Neuronal stem cell (in vitro differentiated cells): ENCODE measurements at places on chromosomes 13 and 19.

GRCh38 chr19:57686727-57687126 is 5.0 kb downstream of the ZNF551 start:
- no peak for DNase-seq

- DNase-seq, result no peak
Observed at GRCh38 chr13:29924482-29925350, 74.3 kb upstream of the UBL3 start.

- DNase-seq, result no peak
Observed at GRCh38 chr19:14052470-14052869, 9.4 kb downstream of the PALM3 start.

GRCh38 chr19:55172741-55173140 is 6.3 kb upstream of the DNAAF3 start:
- DNase-seq, result no peak

DNA sequence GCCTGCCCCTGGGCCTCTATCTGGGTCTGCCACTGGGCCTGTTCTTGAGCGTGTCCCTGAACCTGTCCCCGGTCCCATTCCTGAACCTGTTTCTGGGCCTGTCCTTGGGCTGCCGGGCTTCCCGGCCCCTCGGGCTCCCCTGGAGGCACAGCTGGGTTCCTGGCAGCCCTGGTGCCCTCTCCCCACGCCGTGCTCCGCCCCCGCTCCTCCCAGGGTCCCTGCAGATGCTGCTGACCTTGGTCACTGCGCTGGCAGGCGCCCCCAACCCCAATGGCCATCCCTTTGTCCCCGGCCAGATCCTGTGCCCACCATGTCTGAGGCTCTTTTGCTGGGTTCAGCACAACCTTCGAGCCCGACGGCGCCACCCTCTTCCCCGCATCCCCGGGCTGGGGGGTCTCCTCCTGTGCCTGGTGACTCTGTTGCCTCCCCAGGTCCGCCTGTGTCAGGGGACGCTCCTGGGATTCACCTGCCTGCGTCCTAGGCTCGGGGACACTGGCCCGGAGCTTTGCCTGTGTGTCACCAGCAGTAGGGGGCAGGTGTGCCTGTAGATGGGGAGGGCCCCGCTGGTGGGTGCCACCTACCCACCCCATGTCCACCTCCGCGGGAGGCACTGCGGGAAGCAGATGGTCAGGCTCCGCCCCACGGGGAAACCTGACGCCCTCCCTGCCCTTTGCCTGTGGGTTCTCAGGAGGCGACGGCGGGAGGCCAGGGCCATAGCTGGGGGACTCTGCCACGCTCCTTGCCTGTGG is 41.0 kb upstream of the GRTP1 start:
- no peak for DNase-seq

GRCh38 chr13:100673713-100674571 is 653 bp downstream of the TMTC4 start:
- peak; percentile 46 for DNase-seq

GRCh38 chr13:73000027-73000674 is 58.7 kb upstream of the KLF5 start:
- no peak for DNase-seq

GRCh38 chr13:29556742-29557141 is 38.7 kb downstream of the SLC7A1 start:
- DNase-seq, result no peak

DNA sequence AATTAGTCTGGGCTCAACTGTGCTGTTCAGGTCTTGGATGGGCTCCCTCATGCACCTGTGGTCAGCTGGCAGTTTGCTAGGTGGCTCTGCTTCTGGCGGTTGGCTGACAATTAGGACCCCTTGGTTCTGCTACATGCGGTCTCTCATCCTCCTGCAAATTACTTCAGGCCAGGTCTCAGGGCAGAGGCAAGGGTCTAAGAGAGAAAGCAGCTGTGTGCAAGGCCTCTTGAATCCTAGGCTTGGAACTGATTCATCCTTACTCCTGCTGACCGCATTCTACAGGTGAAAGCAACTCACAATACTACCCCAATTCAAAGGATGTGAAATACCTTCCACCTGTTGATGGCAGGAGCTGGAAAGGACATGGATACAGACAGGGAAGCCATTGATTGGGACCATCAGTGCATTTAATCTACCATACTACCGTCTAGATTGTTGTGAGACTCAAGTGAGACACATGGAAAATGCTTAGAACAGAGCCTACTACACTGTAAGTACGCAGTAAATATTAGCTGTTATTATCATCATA is 19.1 kb downstream of the CBY2 start:
- no peak for DNase-seq

DNA sequence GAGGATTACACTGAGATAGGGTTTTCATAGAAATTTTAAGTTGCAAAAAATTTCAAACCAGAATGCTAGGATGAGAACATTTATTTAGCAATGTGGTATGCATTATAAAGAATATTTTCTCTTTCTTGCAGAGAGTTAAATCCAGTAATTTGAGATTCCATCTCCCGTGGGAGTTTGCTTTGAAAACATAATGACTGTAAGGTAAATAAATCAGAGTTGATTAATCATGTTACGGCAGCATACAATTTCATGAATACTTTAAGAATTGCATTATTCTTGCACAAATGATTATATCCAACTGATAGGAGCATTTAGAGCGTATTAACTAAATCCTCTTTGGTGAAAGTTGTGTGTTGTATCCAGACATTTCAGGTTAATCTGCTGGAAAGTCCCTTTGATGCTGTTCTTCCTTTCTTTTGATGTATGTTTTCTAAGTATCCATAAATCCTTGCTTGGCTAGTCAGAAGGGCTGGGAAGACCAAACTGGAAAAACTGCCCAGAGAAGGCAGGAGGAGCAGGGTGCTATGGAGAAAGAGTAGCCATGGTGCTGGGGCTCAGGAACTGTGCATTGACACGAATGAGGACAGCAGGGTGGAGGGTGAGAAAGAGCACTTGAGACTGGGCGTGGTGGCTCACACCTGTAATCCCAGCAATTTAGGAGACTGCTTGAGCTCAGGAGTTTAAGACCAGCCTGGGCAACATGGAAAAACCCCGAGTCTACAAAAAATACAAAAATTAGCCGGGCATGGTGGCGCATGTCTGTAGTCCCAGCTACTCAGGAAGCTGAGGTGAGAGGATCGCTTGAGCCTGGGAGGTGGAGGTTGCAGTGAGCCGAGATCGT is 4.8 kb upstream of the GJA3 start:
- no peak for DNase-seq

- DNase-seq, result no peak
Observed at GRCh38 chr13:112671359-112671758, 18.5 kb upstream of the ATP11A start.

DNA sequence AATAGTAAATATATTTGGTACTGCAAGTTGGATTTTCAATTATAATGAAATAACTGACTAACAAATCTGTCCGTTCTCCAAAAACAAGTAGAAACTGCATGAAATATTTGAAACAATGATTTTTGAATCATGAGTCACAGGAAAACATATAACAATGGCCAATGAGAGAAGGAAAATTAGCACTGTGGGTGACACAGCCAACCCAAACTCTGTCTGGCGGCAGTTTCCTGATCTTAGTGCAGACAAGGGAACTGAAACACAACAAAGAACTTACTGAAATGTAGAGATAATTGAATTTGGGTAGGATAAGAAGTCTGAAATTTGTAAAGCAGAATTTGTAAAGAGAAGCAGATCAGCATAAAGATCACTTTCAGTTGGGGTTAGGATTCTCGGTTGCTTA is 2743.3 kb upstream of the PCDH20 start:
- no peak for DNase-seq

DNA sequence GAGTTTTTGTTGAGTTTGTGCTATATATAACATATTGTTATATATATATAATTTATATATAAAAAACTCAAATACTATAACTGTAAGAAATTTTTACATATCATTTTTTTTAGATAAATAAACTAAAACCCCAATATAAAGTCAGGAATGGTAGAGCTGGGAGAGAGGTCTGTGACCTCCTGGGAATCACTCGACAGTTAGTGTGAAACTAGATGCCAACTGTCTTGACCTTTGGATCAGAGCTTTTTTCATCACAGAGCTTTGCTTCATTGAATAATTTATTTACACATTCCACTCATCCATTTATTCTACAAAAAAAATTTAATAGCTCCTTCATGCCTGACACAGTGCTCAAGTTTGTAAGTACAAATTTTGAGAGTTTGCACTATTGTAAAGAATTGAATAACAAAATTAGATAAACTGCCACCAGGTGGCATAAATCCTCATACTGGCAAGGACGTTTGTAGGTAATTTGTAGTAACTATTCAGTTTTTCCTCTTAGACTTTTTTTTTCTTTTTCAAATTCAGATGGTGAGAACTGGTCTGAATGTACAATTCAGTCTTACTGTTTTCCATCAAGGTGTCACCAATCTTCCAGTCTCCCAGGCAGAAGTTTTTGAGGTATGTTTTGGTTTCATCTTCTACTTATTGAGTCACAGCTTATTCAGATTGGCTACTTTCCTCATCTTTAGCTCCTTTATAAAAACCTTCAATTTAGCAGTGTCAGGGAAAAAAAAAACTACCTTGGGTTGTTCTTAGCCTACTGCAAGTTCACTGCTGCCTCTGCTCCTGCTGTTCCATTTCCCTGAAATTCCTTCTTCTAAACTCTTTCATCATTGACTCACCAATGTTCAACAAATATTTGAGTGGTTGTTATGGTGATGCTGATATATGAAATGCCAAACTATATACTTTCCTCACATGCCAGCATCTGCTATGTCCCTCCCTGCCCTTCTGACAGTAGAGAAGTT is 28.7 kb downstream of the LACC1 start:
- DNase-seq, result peak; percentile 12

- no peak for DNase-seq
Observed at GRCh38 chr13:105642511-105642958, 892.9 kb downstream of the EFNB2 start.

GRCh38 chr19:8262431-8262830 is 45.7 kb downstream of the CD320 start:
- DNase-seq, result no peak

GRCh38 chr19:38070573-38070972 is 153.4 kb downstream of the DPF1 start:
- DNase-seq, result no peak

- no peak for DNase-seq
Observed at GRCh38 chr13:78712831-78713230, 53.9 kb upstream of the OBI1 start.

DNA sequence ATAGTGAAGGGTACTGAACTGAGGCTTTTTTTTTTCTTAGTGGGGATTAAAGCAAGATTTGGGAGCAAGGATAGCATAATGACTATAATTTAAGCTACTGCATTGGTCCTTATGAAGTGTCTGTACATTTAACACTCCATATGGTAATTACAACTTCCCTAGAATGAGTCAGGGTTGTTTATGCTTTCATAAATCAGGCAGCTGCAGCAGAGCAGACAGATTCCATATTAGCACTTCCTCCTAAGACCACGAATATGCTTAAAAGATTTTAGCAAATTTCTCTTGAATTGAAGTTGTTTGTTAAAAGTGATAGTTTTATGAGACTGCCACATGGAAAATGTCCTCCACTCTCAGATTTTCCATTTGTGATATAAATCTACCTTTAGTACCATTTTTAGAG is 401.1 kb upstream of the SPRY2 start:
- no peak for DNase-seq

GRCh38 chr13:26601669-26602068 is 44.2 kb downstream of the WASF3 start:
- DNase-seq, result no peak

GRCh38 chr13:103029798-103030197 is 36.4 kb downstream of the SLC10A2 start:
- DNase-seq, result no peak

GRCh38 chr13:113969973-113970611 is 3.8 kb downstream of the C13orf46 start:
- DNase-seq, result no peak

DNA sequence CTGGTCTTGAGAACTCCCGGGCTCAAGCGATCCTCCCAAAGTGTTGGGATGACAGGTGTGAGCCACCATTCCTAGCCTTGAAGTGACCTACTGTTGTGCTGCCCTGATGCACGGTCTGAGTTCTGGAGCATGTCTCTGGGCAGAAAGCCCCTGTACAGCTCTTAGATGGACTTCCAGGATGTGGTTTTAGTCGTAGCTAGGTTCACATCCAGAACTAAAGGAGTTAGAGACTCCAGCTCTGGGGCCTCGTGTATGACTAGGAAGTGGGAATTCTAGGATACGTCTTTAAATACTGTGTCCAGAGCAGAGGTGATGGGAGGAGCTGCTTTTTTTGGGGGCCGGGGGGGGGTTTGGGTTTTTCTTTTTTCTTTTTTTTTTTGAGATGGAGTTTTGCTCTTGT is 12.2 kb downstream of the UPF1 start:
- no peak for DNase-seq

DNA sequence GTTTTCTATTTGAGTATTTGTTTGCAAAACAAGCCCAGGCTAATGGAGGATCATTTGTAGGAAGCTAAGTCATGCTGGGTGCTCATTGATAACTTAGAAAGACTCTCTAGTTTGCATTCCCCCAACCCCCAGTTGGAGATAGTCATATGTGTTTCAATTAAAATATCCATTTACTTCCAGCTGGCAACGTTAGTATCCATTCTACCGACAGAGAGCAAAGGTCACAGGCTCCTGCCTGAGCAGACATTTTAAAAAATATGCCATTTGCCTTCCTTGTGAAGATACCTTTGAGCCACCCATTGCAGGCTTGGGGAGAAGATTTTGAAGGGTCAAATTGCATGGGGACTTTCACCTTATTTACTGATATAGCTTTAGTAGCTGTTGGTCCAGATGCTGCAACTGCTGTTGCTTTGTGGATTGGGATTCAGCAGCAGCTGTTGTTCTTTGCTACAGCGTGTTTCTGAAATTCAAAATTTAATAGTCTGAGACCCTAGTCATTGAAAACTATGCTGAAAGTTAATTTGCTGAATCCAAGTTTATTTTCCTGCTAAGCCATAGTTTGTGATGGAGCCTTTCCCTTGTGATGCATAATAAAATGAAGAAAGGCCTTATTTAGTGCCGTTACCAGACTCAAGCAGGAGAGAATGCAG is 335.1 kb downstream of the GPC6 start:
- DNase-seq, result no peak

DNA sequence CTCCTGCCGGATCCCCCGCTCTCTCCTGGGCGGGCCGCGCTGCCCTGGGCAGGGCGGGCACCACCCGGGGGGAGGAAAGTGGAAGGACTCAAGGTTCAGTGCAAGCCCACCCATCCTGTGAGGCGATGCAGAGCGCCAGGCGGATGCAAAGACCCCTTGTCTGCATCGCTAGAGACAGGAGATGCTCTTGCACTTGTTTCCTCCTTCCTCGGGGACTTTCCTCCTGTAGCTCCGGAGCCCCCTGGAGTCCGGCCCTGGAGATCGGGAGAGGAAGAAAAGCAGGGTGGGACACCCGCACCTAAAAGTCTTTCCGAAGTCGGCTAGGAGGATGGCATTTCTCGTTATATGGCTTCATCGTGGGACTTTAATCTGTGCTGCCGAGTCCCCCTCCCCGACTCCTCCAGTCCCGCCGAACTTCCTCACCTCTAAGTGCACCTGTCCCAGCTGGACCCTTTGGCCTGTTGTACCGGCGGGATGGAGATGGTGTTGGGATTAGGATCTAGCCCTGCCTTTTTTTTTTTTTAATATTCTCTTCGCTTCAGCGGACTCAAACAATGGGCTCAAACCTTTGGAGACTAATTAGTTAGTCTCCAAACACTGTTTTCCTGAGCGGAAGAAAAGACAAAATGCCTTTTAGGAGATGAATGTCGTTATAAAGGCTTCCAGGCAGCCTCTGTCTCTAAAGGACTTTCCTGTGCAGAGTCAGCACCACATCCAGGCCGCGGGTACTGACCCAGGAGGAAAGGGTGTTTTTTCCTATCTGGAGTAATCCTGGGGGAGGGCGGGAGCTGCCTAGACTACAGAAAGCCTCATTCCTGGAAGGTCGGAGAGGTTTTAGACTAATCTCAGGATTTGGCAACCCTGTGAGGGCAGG is 725 bp downstream of the FAM124A start:
- peak; percentile 58 for DNase-seq
